ENCODE measurements at places on chromosomes 2 and 18. TPM values are rescaled to one million over a fixed set of nuclear protein-coding genes. Genes with fewer than 3 reads are reported as not detected.
A peak's percentile ranks its signal among the peaks of the same experiment; 100 is the strongest.

The MAP4K4 gene
- 131 TPM for total RNA-seq

The IL36B gene
- not detected for total RNA-seq

The TFPI gene
- total RNA-seq, result 9.3 TPM

The PDE11A gene
- total RNA-seq, result 3.6 TPM

The SKA1 gene
- total RNA-seq, result 3.0 TPM

The ASPRV1 gene
- 3.8 TPM for total RNA-seq

DNA sequence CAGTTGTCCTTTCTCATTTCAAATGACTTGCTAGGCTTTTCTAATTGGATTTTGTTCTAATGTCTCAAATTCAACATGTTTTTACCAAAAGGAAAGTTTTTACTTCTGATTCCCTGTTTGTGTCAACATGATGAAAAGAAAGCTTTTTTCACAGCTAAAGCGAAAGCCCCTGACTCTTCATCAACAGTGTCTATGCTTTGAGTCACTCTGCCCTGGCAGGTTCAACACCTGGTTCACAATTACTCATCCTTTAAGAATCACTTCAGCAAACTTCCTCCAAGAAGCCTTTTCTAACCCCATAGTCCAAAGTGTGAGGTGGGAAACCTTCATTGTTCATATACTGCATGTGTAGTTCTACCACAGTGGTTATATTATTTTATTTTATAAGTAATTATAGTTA is 7.6 kb upstream of the DSG2 start:
- H3K27me3 ChIP-seq, result no peaks in the 10 kb centered on the region
- no peak overlapping the region for H3K4me3 ChIP-seq
- peaks cover 12% of the 10 kb centered on the region for H3K4me1 ChIP-seq

- no peak for DNase-seq
- H3K27me3 ChIP-seq, result no peaks in the 10 kb centered on the region
- H3K27ac ChIP-seq, result no peak overlapping the region
Measured at GRCh38 chr2:37375741-37376288, 31.4 kb downstream of the QPCT start.

DNA sequence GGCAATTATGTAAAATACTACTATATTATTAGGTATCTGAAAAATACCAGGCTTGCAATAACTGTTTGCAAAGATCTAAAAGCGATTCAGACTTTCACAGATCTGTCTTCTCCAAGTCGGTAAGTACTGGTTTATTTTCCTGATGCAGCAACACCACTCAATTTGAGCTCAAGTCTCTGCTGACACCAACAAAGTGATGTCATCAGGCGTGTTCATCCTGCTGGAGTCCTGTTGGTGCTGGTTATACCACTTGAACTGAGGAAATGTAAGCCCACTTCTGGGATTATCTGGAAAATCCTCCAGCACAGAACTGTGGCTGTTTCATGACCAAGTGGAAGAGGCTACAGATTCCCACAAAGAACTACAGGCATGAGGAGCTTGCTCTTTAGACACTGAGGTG is 267.6 kb downstream of the BCL2 start:
- H3K27me3 ChIP-seq, result no peaks in the 10 kb centered on the region
- DNase-seq, result no peak
- H3K36me3 ChIP-seq, result no peaks in the 10 kb centered on the region
- peaks cover 7% of the 10 kb centered on the region for H3K4me1 ChIP-seq
- H3K27ac ChIP-seq, result no peak overlapping the region

DNA sequence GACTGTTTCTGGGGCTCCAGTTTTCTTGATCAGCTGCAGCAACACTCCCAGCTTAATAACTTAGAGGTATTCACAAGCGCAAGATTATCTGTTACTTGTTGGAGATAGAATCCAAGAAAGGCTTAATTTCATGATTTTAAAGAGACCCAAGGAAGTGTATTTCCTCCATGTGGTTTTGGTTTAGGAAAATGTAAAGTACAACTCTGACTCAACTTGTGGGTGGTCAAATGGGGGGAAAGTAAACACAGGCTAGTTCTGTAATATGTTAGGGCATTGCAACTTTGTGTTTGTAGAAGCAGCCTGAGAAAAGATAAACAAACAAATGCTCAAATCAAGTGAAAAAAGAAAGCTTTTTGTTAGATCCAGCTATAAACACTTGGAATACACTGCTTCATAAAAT is 90.1 kb upstream of the COL3A1 start:
- H3K27me3 ChIP-seq, result no peaks in the 10 kb centered on the region
- no peak overlapping the region for H3K27ac ChIP-seq

DNA sequence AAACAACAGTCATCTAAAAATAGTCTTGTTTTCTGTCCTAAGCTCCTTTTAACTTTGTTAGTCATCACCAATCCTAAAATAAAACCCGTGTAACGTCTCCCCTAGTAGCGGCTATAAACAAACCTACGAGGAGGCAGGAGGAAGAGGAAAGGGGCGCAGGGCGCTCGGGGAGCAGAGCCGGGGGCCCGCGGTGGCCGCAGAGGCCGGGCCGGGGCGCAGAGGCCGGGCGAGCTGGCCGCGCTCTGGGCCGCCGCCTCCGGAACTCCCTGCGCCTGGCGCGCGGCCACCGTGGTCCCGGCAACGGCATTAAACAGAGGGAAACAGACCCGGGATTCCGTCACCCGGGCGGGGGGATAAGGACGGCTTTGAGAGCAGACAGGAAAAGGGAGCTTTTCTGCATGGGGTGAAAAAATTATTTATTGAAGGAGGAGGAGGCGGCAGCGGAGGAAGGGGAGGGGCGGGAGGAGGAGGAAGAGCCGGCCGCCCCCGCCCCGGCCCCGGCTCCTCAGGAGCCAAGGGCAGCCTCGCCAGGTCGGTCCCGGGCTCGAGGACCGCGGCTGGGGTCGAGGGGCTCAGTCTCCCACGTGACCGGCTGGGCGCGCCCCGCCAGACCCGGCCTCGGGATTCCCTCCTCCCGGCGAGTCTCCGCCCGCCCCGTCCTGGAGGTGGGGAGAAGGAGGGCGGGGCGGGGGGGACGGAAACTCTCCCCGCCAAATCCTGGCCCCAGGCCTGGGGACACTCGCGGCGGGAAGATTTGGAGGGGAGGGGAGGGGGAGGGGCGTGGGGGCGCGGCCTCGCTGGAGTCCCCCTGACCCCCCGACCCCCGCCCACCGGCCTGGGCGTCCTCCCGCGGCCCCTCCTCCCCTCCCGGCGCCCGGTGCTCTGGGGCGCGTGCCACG is 1.8 kb upstream of the NFATC1 start:
- peak overlapping the region; percentile 33 for H3K4me3 ChIP-seq
- H3K36me3 ChIP-seq, result no peaks in the 10 kb centered on the region
- H3K27me3 ChIP-seq, result peaks cover 78% of the 10 kb centered on the region
- H3K27ac ChIP-seq, result no peak overlapping the region

- H3K4me1 ChIP-seq, result no peaks in the 10 kb centered on the region
- no peaks in the 10 kb centered on the region for H3K27me3 ChIP-seq
- no peak overlapping the region for H3K4me3 ChIP-seq
- no peak overlapping the region for H3K27ac ChIP-seq
- no peaks in the 10 kb centered on the region for H3K36me3 ChIP-seq
Measured at GRCh38 chr2:166112193-166112605, 15.6 kb downstream of the SCN1A start.

- no peak for DNase-seq
- no peaks in the 10 kb centered on the region for H3K27me3 ChIP-seq
- no peak overlapping the region for H3K4me3 ChIP-seq
- no peaks in the 10 kb centered on the region for H3K4me1 ChIP-seq
- H3K36me3 ChIP-seq, result peaks cover 11% of the 10 kb centered on the region
Measured at GRCh38 chr2:86022661-86023365, 82.9 kb downstream of the POLR1A start.

DNA sequence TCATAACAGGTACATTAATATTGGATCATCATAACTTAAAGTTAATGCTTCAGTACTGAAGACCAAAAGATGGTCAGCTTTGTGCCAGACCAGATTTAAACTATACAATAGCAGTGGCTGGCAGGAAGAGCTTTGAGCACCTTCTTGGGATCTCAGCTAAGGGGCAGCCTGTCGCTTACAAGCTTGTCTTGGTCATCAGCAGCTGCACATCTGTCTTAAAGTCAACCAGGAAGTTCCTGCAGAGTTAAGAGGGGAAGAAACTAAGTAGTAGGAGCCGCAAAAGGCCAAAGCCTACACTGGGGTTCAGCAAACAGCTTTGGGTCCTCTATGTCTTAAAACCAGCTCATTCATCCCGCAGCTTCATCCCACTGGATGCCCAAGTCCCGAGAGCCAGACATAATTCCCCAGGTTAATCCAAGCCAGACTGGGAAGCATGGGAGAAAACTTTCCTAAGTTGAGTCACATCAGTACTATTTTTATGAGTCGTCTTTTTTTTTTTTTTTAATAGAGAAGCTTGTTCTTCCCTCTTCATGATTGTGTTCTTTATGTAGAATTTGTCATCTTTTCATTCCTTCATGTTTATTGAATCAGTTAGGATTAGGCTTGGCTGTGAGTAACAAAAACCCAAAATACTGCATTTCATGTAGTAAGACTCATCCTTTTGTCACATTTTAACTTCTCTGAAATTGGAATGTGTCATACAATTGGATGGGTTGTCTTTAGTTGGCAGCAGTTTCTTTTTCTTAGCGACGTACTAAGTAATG is 59.3 kb downstream of the SERTAD2 start:
- no peak overlapping the region for H3K27ac ChIP-seq
- H3K36me3 ChIP-seq, result peaks cover 23% of the 10 kb centered on the region
- H3K4me3 ChIP-seq, result no peak overlapping the region

DNA sequence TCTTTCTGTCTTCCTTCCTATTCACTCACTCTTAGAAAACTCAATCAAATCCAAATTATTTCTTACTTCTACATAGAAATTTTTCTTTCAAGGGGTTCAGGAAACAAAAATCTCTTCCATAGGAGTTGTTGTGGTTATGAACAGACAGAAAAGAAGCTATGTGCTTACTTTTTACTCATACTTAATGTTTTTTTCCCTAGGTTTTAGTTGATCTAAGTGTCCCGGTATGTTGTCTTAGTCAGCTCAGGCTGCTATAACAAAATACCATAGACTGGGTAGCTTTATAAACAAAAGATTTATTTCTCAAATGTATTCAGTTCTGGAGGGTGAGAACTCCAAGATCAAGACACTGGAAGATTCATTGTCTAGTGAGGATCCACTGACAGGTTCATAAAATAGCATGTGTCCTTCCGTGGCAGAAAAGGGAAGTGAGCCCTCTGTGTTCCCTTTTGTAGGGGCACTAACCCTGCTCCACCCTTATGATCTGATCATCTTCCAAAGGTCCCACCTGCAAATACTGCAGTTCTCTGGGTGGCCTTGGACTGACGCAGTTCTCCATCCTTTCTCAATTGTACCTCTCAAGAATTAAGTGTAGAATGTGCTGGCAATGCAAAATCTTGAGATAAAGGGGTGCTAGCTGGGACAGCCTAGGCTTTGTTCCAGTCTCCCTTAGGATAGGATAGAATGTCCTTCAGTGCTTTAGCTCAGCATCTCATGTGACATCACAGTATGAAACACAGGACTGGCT is 14.4 kb upstream of the VRK2 start:
- no peak overlapping the region for H3K27ac ChIP-seq
- no peaks in the 10 kb centered on the region for H3K27me3 ChIP-seq
- no peaks in the 10 kb centered on the region for H3K36me3 ChIP-seq
- DNase-seq, result no peak
- H3K4me1 ChIP-seq, result no peaks in the 10 kb centered on the region
- no peak overlapping the region for H3K4me3 ChIP-seq

DNA sequence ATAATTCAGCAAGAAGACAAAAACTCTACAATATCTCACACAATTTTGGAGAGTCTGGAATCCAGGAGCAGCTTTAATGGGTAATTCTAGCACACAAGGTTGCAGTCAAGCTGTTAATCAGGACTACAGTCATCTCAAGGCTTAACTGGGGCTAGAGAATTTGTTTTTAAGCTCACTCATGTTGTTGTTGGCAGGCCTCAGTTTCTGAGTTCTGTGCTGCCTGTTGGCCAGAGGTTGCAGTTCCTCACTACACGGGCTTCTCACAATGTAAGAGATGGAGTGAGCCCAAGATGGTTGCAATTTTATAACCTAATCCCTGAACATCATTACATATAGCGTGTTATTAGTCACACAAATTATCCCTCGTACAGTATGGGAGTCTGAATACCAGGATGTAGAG is 50.6 kb upstream of the TMEFF2 start:
- DNase-seq, result no peak
- H3K27me3 ChIP-seq, result no peaks in the 10 kb centered on the region
- H3K27ac ChIP-seq, result no peak overlapping the region
- no peaks in the 10 kb centered on the region for H3K4me1 ChIP-seq
- no peak overlapping the region for H3K4me3 ChIP-seq

DNA sequence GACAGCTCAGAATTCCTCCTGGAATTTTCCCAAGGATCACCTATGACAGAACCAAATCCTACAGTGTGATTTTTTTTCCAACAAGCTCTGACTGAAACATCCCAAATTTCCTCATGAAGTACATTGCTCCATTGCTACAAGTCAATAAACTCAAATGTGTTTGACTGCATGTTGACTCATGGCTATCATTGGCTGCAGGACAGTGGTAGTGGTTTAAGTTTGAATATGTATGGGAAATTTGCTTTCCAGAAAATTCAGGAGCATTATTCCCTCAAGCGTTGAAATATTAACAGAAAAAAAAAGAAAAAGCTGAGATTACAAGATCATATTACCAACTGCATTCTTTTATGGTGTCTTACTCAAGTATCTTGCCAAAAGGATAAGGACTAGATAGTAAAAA is 402.8 kb upstream of the DSEL start:
- H3K27ac ChIP-seq, result no peak overlapping the region
- H3K4me3 ChIP-seq, result no peak overlapping the region
- H3K27me3 ChIP-seq, result no peaks in the 10 kb centered on the region
- no peak for DNase-seq
- H3K36me3 ChIP-seq, result no peaks in the 10 kb centered on the region

Data from cardiac muscle cell (in vitro differentiated cells and primary cell).